ENCODE measurements at places on chromosomes 2 and 18.

DNA sequence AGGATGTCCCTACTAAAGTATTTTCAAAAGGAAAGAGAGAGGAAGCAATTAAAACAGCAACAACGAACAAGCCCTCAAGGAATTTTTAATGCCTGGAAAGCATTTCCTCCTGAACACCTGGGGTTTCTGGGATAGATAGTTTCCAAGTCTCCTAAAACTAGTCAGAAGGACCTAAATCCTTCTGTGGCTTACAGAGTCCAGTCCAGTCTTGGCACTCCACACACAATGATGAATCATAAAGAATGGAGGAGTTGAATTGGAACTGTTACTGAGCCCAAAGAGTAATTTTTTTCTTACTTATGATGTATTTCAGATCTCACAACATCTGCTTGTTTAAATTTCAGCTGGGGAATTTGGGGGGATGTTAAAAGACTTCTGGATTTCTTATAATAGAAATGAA, 144.6 kb upstream of the SETBP1 start:
- DNase-seq: no peak

GRCh38 chr2:20507166-20507692, 60.4 kb downstream of the RHOB start:
- DNase-seq: no peak

- DNase-seq: no peak
These were observed 23.9 kb downstream of the COL4A3 start for GRCh38 chr2:227188292-227188691.

DNA sequence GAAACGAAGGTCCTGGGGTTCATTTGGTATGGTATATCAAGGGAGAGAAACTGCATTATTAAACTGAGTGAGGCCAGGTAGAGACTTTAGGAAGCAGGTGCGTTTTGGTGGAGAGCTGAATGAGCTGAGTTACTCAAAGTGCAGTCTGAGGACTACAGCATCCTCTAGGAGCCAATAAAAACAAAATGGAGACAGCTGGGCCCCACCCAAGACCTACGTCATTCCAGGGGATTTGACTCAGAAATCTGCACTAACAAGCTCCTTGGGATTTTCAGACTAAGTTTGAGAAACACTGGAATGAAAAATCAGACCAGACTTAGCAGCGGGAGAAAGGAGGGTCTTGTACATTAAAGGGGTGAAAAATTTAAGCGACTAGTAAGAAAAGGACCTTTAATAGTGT, 131.5 kb downstream of the UXS1 start:
- DNase-seq: peak; percentile 67

DNA sequence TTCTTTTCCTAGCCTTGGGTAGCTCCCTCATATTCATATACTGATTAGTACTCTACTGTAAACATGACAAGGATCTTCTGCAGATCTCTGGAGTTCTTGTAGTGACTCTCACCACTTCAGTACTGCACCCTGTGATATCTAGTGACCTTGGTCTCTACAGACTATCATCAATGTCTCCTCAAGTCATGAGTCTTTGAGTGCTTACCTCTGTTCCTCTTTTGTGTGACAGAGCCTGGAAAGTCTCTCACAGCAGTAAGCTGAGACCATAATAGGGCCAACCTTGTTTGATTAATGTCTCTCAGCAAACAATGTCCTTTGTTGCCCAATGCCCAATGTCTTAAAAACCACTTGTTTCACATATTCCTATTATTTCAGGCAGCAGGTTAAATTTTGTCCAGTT, 34.2 kb upstream of the BAZ2B start:
- no peak for DNase-seq

DNA sequence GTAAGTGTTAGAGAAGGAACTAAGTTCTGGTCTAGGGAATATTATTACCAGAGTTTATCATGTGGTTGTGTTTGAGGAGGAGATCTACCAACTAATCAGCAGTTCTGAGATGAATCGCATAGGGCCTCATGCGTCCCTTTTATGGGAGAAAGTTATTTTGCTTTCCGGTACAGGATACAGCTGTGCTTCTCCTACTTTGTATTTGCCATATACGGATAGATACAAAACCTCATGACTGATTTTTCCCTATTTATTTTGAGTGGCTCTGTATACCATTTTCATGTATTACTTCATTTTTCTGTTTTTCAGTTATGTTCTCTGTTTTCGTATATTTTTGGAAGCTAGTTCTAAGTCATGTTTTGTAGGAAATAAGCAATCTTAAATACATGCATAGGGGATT, 66.8 kb downstream of the ACSL3 start:
- no peak for DNase-seq

DNA sequence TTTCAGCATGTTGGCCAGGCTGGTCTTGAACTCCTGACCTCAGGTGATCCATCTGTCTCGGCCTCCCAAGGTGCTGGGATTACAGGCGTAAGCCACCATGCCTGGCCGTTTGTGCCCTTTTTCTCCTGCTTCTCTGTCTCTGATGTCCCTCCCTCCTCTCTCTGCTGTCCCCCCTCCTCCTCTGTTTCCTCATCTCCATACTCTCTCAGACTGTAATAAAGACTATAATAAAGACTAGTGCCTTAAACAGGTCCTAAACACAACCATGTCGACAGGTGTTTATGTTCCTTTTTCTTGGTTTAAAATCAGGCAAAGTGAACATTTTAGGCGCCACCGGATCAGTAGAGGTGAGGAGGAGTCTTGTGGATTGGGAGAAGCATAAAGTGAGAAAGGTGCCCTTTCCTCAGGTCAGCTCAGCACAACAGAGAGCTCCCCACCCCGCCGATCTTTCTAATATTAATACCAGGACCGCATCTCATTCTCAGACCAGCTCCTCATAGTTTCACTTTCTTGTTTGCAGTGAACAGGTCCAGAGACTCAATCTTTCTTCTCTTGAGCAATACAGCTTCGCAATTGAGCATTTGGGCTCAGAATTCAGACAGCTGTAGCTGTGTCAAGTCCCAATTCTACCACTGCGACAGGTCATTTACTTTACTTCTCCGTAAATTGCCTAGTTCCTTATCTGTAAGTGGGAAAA, 23.7 kb downstream of the TIMM21 start:
- no peak for DNase-seq

DNA sequence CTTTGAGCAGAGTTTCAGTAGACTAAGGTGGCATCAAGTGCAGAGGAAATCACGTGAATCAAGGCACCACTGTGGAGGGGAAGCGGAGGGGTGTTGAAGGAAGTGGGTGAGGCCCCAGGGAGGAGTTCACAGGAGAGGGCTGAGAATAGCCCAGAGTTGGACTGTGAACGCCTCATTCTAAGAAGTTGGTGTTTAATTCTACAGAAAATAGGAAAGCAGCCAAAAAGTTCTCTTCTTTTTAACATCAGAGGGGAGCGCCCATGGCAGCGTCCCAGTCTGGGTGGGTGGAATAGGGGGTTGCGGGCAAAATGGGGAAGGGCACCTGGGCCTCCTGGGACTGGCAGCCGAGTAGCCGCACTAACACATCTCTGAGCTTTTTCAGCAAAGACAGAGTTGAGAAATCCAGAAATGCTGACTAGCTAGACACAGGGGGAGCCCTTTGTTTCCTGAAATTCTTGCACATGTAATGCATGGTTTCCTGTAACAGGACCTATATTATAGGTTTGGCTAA, 97.0 kb downstream of the NEB start:
- no peak for DNase-seq

DNA sequence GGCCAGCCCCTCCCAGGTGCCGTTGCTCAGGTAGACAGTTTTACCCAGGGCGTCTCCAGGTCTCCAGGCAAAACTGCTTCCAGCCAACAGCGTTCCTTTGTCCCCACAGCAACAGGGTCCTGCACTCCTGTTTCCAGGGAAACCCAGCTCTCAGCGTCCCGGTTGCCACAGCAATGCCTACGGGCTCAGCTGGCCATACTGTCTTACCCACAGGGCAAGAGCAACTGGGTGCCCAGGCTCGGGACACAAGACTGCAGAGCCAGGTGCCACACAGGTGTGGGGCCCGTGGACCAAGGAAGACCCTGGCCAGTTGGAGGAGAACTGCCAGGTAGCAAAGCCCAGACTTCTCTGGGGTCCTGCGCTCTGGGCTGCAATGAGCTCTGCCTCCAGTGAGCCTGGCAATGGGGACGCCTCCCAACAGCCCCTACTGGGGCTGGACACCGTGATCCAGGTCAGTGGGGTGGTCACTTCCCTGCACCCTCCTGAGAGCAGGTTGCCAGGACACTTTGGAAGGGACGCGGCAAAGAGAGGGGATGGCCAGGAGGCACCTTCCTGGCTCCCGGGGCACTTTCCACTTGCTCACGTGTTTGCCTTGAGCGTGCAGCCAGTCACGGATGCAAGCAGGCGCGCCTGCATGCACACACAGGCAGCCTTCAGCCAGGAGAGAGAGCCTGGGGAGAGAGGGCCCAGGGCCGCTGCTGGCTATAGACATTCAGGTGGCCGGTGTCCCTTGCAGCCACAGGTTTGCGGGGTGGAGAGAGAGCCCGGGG, at the start of gene CROCC2:
Gene CROCC2 (plus strand): TSS at position 196 of the 770 bp plus-strand sequence. CDS start 178 bp downstream, at position 374.
- no peak for DNase-seq

GRCh38 chr2:240645346-240645745, 20.1 kb downstream of the GPR35 start:
- DNase-seq: peak; percentile 16

GRCh38 chr18:12233378-12233777, 20.8 kb upstream of the CIDEA start:
- DNase-seq: no peak

- DNase-seq: no peak
These were observed 185.9 kb downstream of the PDE1A start for GRCh38 chr2:182240862-182241371.

DNA sequence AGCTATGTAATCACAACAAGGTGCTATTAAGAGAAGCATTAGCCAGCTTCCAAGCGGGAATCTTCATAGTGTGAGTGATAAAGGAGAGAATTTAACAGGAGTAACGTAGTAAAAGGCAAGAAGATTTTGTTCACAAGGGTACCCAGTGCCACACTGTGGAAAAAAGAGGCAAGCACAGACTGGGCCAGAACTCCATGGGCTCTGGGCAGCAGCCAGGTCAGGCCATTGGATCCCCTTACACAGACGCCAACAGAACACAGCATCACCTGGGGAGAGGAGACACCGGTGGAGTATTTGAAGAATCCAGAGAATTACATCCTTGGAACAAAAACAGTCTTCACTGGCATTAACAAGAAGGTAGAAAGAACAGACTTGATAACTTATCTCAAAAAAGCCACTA, 21.2 kb downstream of the AMER3 start:
- no peak for DNase-seq

- DNase-seq: no peak
These were observed 99.0 kb downstream of the MBD2 start for GRCh38 chr18:54125429-54125828.

DNA sequence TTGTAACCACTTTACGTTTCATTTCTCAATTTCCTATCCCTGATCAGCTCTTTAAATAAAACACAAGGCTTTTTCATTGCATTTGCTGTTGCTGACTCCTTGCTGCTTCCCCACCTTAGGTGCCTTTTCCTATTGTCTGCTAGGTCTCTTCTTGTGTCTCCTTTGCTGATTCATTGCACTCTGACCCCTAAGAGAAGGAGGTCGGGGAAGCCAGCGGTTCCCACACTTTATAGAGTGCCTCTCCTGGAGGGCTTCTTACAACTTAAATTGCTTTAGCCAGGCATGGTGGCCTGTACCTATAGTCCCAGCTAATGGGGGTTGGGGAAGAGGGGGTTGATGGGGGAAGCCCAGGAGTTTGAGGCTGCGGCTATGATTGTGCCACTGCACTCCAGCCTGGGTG, 495.0 kb downstream of the DLGAP1 start:
- no peak for DNase-seq

DNA sequence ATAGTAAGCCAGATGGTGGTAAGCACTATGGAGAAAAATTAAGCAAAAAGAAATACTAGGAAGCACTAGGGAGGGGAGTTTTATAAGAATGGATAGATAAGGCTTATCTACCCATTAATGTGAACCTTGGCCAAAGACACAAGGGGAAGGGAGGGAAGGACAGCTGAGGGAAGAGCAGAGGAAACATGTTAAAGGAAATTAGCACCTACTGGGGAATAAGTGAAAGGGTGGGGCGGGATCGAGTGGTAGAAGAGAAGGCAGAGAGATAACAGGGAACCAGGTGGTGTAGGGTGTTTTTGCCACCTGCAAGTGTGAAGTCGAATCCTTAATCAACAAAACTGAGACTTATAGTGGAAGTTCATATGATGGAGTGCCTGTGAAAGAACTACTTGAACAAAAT, 1.7 kb downstream of the UNC80 start:
- DNase-seq: no peak

Measured in right atrium auricular region (tissue), 2 donors.